ENCODE measurements at places on chromosomes 6 and 20.

DNA sequence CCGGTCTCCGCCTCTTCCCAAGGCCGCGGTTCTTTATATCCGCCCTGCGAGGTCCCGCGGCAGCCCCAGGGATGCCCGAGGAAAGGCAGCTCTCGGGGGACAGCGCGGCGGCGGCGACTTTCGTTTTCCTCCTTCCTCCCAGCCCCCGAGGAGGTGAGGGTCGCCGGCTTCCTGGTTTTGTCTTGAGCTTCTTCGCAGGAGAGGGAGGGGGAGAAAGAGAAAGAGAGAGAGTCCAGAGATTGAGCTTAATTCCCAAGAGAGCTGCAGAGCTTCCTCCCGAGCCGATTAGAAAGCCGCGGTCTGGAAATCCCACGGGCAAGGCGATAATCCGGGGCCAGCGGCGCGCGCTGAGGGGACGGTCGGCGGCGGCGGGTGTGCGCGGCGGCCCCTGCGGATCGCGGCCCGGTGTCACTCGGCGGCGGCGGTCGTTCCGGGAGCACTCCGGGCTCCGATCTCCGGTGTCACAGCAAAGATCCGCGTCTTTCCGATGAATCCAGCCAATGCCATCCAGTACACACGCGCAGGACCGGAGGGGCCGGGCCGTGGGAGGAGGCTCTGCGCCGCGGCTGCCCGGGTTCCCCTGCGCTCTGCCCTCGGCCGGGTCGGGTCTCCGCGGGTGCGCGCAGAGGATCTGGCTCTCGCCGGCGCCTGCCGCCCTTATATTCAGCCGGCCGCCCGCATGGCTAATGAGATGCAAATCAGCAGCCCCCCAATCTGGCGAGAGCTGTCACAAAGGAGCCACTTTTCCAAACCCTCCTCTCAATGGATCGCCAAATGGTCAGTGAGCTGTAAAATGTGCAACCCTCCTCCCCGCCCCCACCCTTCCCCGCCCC lies at the start of gene DLL1:
Gene DLL1 (minus strand): TSS at position 783 of the 833 bp plus-strand sequence. CDS start 939 bp downstream, outside the sequence.
- no peak for DNase-seq

GRCh38 chr6:158892266-158892665 lies 73.1 kb upstream of the EZR start:
- no peak for DNase-seq

- DNase-seq: no peak
Measured at GRCh38 chr6:39686976-39687375, 38.2 kb downstream of the KIF6 start.

DNA sequence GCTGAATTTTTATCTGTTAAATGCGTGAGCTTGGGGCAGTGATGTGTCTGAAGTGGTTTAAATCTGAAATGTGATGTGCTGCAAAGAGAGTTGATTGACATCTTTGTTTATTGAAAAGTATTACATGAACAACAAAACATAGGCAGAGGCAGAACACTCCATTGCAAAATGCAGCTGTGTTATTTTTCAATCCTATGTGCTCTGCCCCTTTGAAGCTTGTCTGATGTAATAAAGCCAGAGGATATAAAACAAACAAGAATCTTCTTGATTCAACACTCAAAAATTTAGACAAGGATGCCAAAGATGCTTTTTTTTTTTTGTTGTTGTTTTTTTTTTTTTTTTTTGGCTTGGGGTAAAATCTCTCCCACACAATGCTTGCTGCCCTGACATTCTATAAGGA lies 482.4 kb upstream of the MMS22L start:
- peak; percentile 88 for DNase-seq

- no peak for DNase-seq
Measured at GRCh38 chr6:6332811-6333244, 12.4 kb upstream of the F13A1 start.

DNA sequence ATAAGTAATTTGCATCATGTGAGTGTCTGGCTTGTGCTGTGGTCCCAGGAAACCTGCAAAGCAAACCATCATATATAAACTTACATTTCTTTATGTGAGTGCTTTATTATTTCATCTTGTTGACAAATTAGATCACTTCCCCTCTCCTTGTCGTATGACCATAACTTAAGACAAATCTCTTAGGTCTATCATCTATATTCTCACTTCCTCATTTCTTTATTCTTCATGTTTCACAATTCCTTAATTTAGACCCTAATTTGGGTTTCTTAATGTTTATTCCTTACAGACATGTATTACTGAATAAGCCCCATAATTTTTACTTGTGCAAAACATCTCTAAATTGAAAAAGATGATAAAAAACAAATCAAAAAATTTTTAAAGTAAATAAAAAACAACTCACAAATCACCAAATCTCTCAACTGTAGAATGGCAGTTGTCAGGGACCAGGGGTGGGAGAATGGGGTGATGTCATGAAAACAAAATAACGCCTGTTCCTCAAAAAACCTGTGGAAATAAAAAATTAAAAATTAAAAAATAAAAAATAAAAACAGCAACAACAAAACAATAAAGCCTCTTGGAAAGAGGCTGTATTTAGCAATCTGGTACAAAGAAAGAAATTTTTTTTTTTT lies 49.5 kb upstream of the FBXO30 start:
- DNase-seq: no peak
